Cardiac muscle cell (in vitro differentiated cells and primary cell): ENCODE measurements at places on chromosomes 16 and 17. TPM values are rescaled to one million over a fixed set of nuclear protein-coding genes. Genes with fewer than 3 reads are reported as not detected.
A peak's percentile ranks its signal among the peaks of the same experiment; 100 is the strongest.

Gene TBC1D3I
- total RNA-seq, result not detected in 2 replicates

DNA sequence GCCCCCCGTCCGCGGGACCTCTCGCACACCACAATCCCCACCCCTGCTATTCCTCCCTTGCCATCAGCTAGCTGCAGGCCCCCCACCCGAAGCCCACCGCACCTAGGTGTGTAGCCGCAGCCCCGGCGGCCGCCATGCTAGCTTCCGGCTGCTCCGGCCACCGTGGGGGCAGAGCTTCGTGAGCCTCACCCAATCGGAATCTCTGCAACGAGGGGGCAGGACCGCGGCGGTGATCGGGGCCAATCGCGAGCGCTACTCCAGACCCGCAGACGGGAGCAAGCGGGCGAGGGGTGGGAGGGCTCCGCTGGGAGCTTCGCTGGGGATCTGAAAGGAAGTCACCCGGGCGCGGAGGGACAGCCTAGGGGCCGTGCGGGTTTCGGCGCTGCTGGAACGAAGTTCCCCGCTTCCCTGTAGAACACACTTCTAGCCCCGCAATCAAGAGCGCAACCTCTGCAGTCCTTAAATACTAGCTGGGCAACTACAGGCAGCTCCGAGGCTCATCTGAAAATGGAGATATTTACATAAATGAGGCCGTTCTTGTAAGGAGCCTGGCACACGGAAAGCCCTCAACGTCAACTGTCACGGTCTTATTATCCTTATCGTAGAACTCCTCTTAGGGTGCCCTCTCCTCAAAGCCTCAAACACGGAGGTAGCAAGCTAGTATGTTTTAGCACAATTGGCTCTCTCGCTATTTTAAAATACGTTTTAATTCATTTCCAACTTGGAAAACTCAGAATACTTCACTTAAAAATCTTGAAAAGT lies at the start of gene PIGS:
PIGS (minus strand) TSS at position 164 of the 762 bp plus-strand sequence; CDS start at position 136, 28 bp downstream.
- DNase-seq, result peak; percentile 97

DNA sequence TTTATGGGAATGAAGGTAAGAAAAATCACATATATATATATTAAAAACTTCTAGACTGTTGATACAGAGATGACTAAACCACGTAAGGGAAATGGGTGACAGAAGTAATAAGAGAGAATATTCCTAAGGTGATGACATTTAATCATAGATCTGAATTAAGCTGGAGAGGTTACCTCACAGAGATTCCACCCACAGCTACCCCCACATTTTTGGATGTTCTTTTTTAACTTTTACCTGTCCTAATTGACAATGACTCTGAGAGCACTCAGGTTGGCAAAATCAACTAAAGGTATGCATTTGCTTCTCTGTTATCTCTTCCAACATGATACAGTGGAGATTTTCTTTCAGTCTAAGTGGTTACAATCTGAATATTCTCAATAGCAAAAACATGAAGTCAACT lies 1280.6 kb downstream of the CDH11 start:
- no peak for DNase-seq

DNA sequence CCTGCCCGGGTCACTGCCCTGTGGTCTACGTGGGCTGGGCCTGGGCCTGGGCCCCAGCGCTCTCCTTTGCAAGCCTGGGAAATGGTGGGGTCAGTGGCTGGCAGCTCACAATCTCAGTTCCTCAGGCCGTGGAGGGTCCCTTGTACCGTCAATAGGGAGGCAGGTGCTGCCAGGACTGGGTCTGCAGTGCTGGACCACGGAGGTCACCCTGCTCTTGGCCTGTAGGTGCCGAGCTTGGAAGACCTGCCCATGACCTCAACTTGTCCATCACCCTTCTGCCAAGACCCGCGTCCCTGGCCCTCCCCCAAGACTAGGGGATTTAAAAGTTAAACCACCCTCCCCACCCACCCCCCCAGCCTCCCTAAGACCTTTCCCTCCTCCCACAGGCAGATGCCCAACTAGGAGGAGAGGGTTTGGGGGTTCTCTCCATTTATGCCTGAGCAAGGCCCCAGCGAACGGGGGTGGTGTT lies 2.5 kb downstream of the TBX2 start:
- no peak for DNase-seq

GRCh38 chr16:777826-778225 lies 10.4 kb downstream of the RPUSD1 start:
- peak; percentile 70 for DNase-seq

GRCh38 chr17:13557077-13557476 lies 44.7 kb downstream of the HS3ST3A1 start:
- DNase-seq, result peak; percentile 53

DNA sequence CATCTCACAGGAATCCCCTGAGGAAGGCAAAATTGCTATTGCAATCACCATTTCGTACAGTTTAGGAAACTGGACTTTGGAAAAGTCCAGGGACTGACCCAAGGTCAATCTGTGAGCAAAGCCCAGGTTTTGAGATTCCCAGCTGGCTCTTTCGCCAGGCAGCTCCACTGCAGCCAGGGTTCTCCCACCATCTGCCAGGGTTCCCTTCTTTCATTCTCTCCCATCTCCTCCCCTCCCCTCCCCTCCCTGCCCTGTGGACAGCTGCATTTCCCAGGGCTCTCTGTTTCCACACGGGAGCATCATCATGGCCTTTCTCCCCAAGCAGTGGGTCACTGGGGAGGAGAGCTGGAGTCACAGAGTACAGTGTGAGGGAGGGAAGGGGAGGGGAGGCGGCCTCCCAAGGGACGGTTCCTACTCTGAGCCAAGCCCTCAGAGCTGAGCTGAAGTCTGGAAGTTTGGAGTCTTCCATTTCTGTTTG lies 11.9 kb upstream of the GSDMA start:
- peak; percentile 42 for DNase-seq

DNA sequence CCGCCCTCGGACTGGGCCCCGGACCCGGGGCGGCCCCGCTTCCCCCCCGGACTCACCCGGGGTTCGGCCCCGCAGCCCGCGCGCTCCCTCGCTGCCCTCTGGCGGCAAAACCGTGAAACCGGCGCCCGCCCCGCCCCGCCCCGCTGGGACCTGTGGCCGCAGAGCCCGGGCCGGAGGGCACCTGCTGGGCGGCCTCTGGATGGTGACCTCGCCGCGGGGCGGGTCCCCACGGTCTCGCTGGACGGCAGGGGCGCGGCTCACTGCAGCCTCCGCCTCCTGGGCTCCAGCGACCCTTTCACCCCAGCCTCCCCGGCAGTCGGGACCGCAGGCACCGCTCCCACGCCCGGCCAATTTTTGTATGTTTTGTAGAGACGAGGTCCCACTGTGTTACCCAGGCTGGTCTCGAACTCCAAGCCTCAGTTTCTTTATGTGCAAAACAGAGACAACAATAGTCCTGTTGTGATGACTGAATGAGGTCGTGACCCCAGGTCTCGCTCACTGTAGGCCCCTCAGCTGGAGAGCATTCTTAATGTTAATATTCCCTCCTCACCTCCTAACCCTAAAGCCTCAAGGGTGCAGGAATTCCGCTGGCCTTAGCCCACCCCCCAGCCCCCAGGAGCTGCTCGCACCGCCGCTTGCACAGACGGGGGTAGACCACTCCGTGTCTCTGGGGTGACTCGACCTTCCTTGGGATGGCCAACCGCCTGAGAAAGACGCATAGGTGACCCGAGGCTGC lies 33.7 kb upstream of the RPH3AL start:
- peak; percentile 48 for DNase-seq

- no peak for DNase-seq
Observed at GRCh38 chr17:74525465-74525725, 5.9 kb downstream of the CD300LB start.

- no peak for DNase-seq
Observed at GRCh38 chr17:72457712-72458111, 336.9 kb downstream of the SOX9 start.

- DNase-seq, result no peak
Observed at GRCh38 chr16:31006086-31006385, 4.4 kb downstream of the STX1B start.

DNA sequence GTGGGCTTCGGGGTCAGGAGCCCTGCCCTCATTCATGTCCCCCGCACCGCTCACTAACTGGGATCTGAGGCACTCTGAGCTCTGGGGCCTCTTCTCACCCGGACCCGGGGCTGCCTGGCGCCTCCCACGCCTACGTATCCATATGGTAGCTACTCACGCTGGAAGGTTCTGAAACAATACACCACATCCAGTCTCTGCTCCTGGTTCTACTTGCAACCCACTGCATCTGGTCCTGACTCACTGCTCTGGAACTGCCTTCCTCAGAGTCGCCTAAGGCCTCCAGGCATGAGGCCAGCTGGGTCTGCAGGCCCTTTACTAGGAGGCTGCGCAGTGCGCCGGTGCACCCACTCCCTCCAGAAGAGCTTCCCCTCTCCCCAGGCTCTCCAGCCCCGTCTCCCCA lies 18.1 kb downstream of the USP36 start:
- DNase-seq, result no peak

GRCh38 chr16:1612320-1613111 lies at the start of gene CRAMP1:
CRAMP1 (plus strand) TSS chr16:1612360; CDS start chr16:1614640, 2,280 bp downstream.
- no peak for DNase-seq

DNA sequence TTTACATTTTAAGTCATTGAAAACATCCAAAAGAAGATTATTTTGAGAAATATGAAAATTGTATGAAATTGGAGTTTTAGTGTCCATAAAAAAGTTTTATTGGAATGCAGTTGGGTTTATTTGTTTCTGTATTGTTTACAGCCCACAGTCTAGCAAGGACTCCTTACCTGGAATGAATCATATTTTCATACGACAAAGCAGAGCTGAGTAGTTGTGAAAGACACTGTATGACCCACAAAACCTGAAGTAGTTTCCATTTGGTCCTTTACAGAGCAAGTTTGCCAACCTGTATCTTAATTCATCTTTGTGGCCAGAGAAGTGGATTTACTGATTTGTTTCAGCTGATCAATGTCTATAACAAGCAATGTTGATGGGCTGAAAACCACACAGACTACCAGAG lies 10.3 kb downstream of the CCL18 start:
- DNase-seq, result no peak

GRCh38 chr16:59971264-59971663 lies 1237.1 kb upstream of the GOT2 start:
- no peak for DNase-seq

- DNase-seq, result no peak
Observed at GRCh38 chr16:24138575-24138974, 117.6 kb upstream of the CACNG3 start.

GRCh38 chr17:77346765-77347164 lies 206.0 kb downstream of the SEC14L1 start:
- DNase-seq, result no peak

GRCh38 chr17:7336240-7337175 lies at the start of gene ACAP1:
ACAP1 (plus strand) TSS chr17:7336529; CDS start chr17:7336735, 206 bp downstream.
- DNase-seq, result no peak

- DNase-seq, result no peak
Observed at GRCh38 chr17:57158325-57158724, 73.3 kb downstream of the AKAP1 start.

- no peak for DNase-seq
Observed at GRCh38 chr17:62030264-62030663, 34.8 kb downstream of the MED13 start.

- DNase-seq, result peak; percentile 35
Observed at GRCh38 chr16:54932021-54932660, 1.5 kb downstream of the IRX5 start.

DNA sequence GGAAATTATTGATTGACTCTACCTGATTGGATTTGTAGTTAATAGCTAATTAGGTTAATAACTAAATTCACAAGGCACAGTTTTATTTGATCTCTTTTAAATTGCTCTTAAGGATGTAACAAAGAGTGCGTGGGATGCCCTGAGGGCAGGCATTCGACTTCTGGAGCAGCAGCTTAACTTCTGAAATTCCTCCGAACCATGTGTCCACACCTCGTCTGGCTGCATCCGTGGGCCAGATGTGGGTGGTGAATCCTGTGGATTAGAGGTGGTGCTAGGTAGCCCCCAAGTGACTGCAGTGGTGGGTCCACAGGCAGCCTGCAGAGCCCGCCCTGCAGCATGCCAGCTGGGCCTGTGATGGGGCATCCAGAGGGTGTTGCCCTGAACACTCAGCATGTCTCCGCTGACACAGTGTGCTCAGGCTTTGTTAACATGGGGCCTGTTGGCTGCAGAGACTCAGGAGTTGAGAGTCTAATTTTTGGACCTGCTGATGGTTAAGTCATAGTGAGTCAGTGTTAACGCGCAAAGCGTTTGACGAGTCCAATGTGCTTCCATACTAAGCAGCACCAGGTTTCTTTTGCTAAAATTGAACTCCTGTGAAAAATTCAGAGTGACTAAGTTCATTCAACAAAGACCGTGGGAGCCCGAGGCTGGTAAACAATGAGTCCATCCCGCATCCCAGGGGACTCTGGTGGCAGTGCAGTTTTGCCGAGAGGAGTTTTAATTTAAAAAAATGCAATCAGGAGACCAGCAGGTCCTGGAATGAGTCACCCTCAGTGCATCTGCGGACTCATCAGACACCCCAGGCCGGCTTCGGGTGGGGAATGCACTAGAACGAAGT lies 3.8 kb upstream of the NPB start:
- peak; percentile 43 for DNase-seq
